ENCODE measurements at places on chromosomes 5 and 9. TPM values are rescaled to one million over a fixed set of nuclear protein-coding genes. Genes with fewer than 3 reads are reported as not detected.

DNA sequence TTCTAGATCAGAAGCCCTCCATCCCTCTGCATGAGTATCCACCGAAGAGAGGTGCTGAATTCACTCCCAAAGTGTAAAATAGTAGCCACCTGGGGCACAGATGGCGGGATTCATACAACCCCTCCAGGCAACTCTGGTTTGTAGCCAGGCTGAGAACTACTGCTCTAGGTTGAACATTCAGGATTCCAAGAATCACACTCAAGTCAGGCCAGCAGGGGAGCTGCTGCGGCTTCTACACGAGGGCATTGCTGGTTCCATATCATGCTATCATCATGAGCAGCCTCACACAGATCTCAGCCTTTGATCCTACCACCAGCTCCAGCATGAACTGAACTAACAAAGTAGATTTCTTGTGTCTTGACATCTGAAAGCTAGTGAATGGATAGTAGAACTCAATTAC, 367.9 kb downstream of the DIRAS2 start:
- no peak for DNase-seq

DNA sequence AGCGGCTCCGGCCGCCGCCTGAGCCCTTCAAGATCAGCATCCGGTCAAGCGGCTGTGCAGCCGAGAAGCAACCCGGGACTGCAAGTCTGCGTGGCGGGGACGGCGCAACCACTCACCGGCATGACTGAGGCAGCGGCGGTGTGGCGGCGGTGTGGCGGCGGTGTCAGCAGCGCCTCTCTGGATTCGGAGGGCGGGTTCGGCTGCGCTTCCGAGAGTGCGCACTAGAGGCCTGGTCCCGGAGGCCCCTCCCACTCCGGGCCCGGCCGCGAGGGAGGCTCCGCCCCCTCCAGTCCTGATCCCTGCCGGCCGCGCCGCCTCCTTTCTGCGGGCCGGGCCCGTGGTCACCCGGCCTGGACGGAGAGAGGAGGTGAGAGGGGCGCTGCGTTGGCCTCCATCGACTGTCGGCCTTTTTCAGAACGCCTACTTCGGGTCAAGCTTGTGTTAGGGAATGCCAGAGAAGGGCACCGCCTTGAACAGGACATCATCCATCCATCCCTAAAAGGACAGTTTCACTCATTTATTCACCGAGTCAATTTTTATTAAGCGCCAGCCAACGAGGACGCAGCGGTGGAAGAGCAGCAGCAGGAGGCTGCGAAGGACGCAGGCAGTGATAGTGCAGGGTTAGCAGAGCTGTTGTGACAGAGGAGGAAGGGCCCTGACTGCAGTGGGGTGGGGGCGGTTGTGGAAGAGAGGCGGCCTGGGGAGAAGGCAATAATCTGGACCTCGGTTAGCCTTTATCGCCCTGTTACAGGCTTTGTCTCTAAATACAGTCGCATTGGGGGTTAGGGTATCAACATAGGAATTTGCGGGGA, at the start of gene ATOX1:
TSS of gene ATOX1 (minus strand) at position 202 of the 812 bp plus-strand sequence. CDS start at position 122, 80 bp downstream.
- peak; percentile 94 for DNase-seq

- peak; percentile 14 for DNase-seq
These were observed 73.1 kb downstream of the STK10 start for GRCh38 chr5:172114875-172115422.

DNA sequence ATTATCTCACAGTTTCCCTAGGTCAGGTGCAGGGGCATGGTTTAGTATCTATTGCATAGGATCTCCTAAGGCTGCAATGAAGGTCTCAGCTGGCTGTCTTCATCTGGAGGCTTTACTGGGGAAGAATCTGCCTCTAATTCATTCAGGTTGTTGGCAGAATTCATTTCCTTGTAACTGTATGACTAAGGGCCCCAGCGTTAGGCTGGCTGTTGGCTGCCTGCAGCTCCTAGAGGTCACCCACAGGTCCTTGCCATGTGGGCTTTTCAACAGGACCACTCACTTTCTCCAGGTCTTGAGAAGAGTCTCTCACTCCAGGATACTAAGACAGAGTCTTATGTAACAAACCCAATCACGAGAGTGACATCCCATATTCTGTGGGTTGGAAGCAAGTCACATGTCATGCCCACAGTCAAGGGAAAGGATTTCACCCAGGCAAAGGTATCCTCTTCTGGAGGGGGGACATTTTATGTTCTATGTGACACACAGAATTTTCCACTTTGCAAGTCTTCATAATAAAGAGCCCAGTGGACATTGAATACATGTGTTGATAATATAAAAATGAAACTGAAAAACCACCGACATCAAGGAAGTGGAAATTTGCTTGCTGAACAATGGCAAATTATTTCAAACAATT, 38.2 kb downstream of the HMHB1 start:
- no peak for DNase-seq

DNA sequence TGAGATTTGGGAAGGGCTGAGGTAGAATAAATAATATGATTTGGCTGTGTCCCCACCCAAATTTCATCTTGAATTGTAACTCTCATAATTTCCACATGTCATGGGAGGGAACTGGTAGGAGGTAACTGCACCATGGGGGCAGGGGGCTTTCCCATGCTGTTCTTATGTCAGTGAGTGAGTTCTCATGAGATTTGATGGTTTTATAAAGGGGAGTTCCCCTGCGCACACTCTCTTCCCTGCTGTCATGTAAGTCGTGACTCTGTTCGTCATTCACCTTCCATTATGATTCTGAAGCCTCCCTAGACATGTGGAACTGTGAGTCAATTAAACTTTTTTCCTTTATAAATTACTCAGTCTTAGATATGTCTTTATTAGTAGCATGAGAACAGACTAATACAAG, 115.5 kb upstream of the STARD4 start:
- no peak for DNase-seq

DNA sequence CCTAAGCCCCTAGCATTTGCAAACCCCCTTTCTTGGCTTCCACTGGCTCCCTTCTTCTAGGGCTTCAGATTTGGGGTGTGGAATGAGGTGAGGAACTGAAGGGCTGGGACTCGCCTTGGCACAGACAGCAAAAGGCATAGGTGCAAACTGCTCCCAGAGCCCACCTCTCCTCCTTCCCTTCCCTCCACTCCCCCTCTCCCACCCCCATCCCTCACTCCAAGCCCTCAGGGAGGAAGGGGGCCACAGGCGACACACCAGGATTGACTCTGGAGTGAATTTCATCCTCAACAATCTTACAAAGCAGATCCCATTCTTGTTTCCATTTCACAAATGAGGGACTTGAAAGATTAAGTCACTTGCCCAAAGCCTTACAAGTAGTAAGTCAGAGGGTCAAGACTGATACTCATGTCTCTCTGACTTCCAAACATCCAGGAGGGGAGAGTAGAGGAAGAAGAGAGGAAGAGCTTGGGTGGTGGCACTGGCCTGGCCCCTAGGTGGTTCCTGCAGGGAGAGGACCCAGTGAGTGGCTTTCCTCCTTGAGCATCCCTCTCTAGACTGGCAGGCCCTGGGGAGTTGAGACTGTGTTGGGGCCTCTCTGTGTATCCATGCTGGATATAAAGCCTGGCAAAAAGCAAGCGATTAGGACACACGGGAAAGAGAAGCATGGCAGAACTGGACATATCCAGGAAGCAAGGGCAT, 193.1 kb downstream of the GABBR2 start:
- no peak for DNase-seq

- no peak for DNase-seq
These were observed 438.7 kb downstream of the TLE1 start for GRCh38 chr9:81250606-81251005.

GRCh38 chr9:20651939-20652338, 29.6 kb upstream of the MLLT3 start:
- DNase-seq, result no peak

- no peak for DNase-seq
These were observed 259.8 kb upstream of the ADAMTS16 start for GRCh38 chr5:4880304-4880741.

GRCh38 chr9:127598839-127599549, 13.1 kb upstream of the STXBP1 start:
- no peak for DNase-seq

DNA sequence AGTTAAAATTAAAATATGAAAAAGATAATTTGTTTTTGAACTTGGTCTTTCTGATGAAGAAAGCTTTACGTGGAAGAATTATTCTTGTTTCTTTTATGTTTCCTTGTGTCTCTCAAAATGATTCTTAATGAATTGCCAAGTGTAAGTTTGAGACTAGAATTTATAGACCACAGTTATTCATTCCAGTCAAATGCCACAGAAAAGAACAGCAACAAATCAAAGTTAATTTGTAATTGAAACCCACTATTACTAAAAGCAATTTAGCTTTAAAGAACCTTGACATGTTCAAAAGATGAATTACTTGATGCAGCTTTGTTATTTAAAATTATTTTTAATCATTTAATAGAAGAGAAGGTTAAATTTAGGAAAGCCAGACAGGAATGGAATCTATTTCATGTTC, 1277.7 kb upstream of the NUDT12 start:
- DNase-seq, result no peak

- DNase-seq, result no peak
These were observed 1.6 kb downstream of the SKP1 start for GRCh38 chr5:134174841-134175839.

DNA sequence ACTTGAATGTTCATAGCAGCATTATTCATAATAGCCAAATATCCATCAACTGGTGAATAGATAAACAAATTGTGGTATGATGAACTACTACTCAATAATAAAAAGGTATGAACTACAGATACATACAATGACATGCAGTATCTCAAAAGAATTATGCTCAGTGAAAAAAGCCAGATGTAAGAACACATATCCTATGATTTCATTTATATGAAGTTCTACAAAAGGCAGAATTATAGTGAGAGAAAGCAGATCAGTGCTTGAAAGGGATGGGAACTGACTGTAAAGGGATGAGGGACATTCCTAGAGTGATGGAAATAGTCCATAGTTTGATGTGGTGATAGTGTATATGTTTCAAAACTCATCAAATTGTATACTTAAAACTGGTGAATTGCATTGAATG, 339.0 kb downstream of the ENC1 start:
- DNase-seq, result no peak

DNA sequence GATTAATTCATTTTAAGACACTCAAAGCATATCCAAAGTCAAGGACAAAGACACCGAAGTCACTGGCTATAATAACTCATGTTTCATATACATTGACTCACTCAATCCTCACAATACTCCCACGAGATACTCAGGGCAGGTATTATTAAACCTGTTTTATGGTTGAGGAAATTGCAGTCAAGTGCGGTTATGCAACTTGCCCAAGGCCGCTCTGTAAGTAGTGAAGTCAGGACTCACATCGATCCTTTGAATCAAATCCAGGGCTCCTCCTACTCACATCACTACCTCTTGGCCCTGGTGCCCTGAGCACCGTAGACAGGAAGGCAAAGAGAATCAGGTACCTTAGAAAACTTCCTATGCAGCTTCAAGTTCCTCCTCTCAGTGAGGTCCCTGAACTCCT, 87.8 kb upstream of the APC start:
- peak; percentile 22 for DNase-seq

DNA sequence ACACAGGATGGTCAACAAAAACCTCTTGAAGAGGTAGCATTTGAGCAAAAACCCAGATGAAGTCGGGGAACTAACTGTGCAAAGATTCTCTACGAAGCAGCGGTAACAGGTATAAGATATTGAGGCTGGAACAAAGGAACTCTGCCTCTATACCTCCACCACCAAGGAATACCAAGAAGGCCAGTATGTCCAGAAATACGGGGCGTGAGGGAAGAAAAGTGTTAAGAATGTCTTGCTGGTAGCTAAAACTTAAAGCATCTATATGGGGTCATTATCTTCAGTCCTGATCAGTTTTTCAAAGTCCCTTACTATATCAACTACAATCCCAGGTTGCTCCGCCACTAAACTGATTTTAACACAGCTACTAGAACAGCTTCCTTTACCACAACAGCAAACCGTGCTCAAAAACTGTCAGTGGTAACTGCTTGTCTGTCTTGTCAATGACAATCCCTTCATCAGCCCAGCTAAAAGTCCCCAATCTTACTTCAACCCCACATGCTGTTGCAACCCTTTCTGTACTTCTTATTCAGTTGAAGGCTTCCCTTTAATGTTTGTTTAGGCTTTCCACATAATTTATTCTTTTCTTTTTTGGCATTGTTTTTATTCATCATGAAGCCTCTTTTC, 9.4 kb downstream of the PAM start:
- DNase-seq, result no peak

- DNase-seq, result no peak
These were observed 17.2 kb upstream of the DIRAS2 start for GRCh38 chr9:90659650-90660364.

DNA sequence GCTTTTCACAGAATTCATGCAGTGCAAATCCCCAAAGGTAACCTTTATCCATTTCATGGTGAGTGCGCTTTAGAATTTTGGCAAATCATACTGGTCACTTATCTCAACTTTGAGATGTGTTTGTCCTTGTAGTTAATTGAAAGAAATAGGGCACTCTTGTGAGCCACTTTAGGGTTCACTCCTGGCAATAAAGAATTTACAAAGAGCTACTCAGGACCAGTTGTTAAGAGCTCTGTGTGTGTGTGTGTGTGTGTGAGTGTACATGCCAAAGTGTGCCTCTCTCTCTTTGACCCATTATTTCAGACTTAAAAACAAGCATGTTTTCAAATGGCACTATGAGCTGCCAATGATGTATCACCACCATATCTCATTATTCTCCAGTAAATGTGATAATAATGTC, 21.3 kb downstream of the PCA3 start:
- peak; percentile 29 for DNase-seq

- DNase-seq, result no peak
These were observed 20.7 kb downstream of the ACSL6 start for GRCh38 chr5:131990716-131991115.

GRCh38 chr9:11086561-11086960, 473.8 kb upstream of the PTPRD start:
- no peak for DNase-seq

- no peak for DNase-seq
These were observed 433.4 kb downstream of the DTWD2 start for GRCh38 chr5:118554981-118555380.

DNA sequence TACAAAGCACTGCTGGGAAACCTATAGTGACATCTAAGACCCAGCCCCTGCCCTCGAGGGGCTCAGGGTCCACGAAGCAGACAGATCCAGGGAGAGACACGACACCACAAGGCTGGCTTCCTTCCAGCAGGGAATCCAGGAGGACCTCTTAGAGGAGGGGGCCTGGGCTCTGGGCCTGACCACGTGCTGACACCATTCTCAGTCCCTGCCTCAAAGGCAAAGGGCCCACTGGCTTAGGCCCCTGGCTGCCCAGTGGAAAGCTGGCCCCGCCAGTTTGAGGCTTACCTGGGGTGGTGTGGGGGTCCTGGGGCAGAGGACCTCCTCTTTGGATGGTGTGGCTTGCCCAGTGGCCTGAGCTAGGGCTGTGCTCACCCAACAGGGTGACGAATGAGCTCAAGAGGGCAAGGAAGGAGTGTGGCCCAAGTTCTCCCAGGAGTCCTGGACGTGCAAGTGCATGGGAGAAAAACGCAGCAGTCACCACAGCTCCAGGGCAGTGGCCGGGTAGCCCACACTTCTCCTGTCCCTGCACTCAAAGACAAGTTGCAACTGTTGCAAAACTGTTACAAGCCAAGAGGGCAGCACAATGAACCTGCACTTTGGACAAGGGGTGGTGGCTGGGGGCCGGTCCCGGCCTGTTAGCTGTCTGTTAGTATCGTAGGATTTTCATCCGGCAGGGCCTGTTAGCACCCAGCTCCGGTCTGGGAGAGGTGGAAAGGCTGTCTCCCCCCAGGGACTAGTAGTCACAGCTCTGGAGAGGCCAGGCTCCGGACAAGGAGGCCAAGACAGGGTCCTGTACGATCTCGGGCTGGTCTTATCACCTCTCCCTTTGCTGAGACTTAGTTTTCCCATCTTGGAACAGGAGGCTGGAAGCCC, 1.5 kb upstream of the SARDH start:
- DNase-seq, result no peak

The EPB41L4B gene
- total RNA-seq, result 70.5 TPM

The PCDHB14 gene
- total RNA-seq, result 3.5 TPM

The ZNF879 gene
- total RNA-seq, result 18.3 TPM

The ZFP2 gene
- 9.0 TPM for total RNA-seq

The N4BP3 gene
- 5.3 TPM for total RNA-seq
